Left forelimb (tissue), 1 donor: ENCODE measurements at places on chromosomes 12 and 14.

DNA sequence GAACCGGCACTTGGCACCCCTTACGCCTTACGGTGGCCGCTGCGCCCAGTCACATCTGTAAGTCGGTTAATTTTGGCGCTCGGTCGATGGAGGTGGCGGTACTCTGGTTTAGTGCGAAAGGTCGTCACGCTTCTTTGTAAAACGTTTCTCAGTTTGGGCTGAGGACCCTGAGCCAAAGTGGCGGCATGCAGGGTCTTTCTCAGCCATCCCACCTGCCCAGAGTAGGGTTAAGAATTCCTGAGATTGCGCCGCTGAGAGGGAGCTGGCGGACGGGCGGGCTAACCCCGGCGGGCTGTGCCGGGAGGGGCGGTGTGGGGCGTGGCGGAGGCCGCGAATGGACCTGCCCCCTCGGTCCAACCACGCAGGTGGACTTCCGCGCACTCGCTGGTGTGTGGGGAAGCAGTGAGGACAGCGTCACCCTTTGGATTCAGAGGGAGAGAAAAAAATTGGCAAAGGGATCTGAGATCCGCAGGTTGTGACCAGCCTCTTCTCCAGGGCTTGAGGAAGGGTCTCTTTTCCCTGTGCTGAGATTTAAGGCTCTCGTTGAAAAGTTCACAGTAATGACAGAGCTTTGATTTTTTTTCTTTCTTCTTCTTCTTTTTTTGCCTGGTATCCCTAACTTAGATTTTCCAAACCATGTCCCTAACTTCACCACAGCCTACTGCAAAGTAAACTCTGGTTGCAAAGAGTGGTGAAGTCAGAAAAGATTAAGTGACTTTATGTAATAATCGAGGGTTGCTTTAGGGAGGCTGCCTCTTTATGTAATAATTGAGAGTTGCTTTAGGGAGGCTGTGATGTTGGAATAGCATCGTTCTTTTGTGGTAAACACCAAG, 602 bp upstream of the FBXO33 start:
- no peak for DNase-seq

GRCh38 chr14:68273413-68273812, 453.8 kb downstream of the RAD51B start:
- DNase-seq = no peak

GRCh38 chr12:127245009-127245408, 1022.0 kb upstream of the TMEM132C start:
- DNase-seq = no peak

DNA sequence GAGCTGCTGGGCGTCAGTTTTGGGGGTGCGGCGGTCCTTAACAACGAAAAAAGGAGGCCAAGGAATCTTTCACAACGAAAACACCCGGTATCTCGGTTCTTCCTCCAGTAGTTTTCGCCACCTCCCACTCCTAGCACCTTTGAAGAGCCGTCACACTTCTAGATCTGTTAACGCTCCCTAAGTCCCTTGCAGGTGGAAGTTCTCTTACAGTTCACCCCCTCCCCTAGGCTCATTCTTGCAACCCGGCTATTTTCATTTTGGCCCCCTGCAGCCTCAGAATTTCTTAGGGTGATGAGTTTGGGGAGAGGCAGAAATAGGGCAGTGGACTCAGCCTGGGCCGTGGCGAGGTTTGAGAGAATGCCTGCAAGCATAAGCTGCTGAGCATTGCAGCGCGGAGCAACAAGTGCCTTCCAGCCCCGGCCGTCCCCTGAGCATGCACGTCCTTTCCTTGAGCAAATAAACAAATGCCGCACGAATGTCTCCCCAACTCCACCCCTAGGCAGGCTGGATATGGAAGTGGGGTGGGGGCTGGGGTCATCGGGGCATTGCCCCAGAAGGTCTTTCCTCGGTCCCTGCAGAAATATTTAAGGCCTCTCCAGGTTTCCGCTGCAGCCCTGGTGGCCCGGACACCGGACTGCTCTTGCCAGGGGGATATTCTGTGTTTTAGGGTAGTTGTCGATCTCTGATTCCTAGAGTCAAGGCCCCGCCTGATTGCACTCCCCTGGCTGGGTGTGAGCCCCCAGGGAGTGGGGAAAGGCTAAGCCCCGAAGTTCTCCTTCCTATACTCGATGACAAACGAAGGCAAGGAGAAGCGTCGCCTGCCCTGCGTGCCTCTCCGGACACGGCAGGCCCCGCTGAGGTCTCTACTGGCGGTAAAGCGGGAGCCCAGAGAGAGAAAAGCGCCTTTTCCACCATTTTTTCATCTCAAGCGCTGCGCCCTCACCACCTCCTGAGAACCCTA, 1.6 kb downstream of the RFX4 start:
- DNase-seq = no peak

DNA sequence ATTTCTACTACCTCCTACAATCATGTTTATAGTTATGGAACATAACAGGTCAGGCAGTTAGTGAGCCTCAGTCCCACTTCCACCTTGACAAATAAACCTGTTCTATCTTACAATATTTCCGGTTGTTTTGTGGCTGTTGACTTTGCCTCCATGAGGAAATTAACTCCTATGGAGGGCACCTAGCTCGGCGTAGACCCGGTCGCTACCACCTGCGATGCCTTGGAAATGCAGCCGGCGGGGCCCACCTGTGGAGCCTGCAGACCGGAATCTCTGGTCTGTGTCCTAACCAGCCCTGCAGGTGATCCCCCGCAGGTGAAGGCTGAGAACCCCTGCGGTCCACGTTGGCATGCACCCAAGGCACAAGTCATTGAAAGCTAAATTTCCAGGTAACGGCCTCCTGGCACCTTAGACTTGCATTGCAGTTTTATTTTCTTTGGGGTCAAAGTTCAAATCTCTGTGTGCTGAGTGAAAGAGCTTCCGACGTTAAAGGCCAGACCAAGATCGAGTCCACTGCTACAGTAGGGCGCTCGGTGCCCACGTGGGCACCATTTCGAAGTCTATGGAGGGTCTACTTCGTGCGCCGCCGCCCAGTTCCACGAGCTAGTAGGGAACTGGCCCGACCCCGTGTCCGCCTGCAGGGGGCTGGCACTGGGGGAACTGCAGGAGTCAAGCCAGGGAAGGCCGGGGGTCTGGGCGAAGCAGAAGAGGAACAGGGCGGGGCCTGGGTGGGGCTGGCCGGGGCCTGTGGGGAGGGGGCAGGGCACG, 782 bp upstream of the PIWIL1 start:
- DNase-seq = no peak

GRCh38 chr14:90851327-90852036, 35.3 kb upstream of the TTC7B start:
- DNase-seq = no peak

GRCh38 chr14:53380052-53380866, 227.1 kb upstream of the DDHD1 start:
- DNase-seq = no peak

DNA sequence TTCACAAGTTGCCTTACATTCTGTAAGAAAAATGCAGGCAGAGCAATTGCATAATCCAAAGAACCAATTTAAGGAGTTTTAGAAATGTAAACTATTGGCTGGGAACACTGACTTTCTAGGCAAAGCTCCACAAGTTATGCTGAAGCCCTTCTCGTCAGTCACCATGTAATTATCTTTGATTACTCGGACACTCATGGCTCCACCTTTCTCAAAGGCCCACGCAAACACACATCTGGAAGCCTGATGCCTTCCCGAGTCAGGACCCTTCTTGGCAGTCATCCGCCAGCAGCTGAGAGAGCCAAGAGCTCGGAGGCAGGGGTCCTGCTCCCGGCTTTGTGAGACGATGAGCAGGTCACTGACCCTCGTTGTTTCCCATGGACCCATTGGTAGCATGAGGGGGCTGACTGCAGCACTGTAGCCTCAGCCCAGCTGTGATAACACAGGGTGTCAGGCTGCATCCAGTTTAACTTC, 202.2 kb downstream of the TMEM132D start:
- DNase-seq = no peak

DNA sequence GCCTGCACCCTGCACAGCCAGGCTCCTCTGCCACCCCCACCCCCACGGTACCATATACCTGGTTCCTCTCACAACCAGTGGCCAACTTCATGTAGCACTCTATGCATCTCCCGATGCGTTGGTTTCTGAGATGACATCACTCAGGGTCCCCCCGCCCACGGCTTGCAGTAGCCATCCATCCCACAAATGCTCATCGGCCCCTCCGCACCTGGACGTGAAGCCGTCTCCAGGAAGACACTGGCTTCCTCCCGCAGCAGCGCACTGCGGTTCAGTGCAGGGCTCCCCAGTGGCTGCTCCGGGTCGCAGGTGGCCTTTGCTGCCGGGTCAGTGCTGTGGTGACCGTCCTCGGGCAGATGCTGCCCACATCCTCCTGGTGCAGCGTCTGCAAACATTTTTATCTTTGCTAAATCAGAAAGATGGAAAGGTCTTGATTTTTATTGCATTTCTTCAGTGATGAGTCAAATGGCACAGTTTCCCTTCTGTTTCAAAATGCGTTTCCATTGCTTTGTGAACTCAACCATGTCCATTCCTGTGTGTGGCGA, 27.5 kb upstream of the MMP17 start:
- no peak for DNase-seq

DNA sequence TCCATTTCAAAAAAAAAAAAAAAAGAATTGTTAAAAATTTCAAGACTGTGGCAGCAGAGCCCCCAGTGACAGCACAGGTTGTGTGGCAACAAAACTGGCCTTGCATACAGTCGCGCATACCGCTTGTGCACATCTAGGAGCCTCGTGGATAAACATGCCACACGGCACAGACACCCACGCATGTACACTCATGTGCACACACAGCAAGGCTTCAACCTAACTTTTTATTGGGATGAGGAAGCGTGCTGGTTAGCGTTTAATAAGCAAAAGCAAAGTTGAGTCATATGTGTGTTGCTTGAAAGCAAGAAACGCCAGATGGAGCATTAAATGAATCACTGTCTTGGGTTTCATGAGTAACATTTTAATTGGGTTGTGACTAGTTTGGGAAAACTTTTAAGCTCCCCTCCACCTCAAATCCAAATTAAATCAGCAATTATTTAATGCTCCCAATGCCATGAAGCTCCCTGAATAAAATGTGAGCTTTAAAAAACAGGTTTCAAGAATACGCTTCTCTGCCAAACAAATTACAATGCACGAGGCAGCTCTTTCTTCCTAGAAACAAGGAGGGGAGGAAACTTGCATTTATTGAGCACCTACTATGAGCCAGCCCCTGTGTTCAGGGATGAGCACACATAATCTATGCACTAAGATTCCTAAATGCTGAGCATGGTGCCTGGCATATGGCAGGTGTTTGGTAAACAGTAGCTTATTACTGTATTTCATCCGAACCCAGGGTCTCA, 35.7 kb upstream of the EML1 start:
- no peak for DNase-seq

DNA sequence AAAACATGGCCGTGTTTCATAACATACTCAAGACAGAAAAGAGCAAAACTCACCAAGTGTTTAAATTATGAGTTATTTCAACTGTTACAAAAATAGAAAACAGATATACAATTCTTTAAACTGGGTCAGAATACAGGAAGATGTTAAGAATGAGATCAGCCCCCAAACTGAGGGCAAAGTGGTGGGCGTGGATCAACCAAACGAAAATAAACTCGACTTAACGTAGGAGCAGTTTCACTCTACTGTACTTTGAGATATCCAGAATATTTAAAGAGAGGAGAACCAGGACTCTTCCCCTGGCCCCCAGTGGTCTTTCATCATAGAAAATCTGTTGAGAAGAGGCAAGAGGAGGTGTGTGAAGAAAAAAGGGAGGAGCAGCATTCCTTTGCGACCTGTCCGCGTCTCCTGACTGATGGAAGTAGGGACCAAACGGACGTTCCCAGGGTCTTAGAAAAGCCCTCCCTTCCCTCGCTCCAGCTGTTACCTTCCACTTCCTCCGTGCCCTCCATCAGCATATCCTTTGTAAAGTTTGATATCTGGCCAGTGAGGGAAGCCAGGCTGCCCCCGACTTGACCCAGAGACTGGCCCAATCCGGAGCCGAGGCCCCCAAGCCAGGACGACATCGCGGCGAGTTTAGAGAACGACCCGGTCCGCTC, 668 bp downstream of the TRIP11 start:
- DNase-seq = no peak

DNA sequence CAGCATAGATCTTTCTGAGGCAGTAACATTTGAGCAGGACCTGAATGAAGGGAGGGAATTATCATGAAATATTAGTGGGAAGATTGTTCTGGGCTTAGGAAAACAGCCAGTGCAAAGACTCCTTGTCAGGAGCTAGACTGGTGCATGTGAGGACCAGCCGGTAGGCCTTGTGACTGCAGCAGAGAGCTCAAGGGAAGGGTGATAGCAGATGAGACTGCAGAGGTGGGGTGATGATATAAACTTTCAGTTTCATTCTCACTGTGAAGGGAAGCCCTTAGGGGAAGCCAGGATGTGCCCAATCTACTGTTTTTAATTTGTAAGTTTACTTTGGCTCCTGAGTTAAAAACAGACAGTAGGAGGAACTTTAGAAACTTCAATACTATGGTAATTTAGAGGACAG, 12.4 kb downstream of the IL22 start:
- DNase-seq = no peak

- no peak for DNase-seq
Observed at GRCh38 chr14:69328765-69329164, 68.8 kb downstream of the GALNT16 start.

GRCh38 chr14:61753631-61754030, 8.6 kb upstream of the SNAPC1 start:
- DNase-seq = no peak

GRCh38 chr12:97681612-97682504, 219.3 kb downstream of the RMST start:
- no peak for DNase-seq

DNA sequence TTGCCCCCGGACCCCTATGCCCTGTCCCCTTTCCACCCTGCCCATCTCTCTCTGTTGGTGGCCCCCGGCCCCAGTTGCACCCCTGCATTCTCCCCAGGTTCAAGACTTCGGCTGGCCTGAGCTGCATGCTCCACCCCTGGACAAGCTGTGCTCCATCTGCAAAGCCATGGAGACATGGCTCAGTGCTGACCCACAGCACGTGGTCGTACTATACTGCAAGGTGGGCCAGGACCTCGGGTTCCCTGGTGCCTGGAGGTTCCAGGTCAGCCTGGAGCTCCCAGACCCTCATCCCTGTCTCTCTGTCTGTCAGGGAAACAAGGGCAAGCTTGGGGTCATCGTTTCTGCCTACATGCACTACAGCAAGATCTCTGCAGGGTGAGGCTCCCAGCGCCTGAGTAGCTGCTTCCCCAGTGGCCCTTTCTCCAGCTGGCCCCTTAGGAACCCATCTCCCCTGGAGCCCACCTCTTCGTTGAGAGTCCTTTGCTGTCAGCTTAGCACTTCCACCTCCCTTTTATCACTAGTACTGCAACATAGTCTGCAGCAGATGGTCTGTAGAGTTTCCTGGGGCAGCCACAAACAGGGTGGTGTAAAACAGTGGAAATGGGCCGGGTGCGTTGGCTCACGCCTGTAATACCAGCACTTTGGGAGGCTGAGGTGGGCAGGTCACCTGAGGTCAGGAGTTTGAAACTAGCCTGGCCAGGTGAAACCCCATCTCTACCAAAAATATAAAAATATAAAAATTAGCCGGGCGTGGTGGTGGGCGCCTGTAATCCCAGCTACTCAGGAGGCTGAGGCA, 5.8 kb downstream of the TNS2 start:
- DNase-seq = peak; percentile 50
